ENCODE measurements at places on chromosomes 2 and 18.

- DNase-seq: no peak
These were observed 114.4 kb upstream of the FZD5 start for GRCh38 chr2:207884127-207884526.

DNA sequence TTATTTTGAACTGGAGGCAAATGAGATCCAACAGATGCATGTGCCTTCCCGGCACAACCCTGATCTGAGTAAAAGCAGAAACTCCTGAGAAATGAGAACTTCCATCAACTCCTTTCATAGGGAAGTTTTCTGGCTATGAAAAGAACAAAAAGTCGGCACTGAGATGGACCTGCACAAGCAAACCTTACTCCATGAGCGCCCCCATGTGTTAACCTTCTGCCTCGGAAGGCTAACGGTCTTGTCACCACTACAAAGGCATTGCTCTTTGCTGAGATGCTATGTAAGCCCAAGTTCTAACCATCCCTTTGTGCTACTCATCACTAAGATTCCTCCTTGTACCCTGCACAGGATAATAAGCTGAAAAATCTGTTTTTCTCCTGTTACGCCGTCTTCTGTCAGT, 57.3 kb upstream of the SULT1C3 start:
- no peak for DNase-seq

DNA sequence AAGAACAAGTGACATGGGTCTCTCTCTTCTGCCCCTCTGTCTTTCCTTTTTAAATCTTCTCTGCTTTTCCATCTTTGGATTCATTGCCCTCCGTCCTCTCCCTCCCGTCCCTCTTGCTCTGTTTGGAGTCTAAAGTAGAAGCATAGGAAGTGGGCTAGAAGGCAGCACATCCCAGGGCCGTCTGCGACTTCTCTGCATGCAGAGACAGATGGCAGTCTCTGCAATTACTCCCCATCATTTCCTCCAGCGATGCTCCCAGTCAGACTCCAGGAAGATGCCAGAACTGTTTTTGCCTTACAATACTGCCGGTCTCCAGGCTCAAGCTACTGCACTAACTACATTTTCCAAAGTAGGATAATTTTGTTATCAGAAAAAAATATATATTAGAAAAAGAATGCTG, 35.2 kb upstream of the LPIN2 start:
- DNase-seq: no peak

DNA sequence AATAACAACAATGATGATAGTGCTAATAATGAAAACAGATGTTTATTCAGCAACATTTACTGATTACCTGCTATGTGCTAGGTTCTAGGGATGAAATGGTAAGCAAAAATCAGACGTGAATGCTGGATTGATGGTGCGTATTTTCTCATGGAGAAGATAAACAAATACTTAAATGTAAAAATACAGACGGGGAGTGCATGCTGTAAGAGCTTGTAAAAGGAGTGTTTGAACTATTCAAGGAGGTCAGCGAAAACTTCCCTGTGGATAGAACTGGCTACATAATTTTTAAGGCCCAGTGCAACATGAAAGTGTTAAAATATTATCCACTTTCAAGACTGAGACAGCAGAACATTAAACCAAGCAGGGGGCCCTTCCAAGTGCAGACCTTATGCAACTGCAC, 22.1 kb downstream of the MTX2 start:
- no peak for DNase-seq

DNA sequence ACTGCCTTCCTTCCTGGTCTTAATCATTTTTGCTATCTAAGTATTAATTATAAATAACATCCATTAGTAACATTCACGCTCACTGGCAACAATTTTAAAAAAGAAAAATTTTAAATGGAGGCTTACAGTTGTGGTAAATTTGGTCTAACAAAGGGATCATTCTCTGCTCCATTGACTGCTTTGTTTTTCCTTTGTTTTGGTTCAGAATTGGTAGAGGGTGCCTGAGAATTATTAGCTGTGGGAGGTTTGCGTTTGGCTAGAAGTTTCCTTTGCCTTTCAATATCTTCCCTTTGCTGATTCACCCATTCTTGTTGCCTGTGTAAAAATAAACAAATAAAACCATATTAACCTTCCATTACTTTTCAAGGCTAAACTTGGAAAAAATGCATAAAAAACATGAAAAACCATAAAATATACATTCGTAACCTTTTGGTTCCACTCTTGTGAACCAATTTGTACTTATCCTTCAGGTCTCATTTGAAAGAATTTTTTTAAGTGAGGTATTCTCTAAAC, 114.6 kb downstream of the TLK1 start:
- no peak for DNase-seq

DNA sequence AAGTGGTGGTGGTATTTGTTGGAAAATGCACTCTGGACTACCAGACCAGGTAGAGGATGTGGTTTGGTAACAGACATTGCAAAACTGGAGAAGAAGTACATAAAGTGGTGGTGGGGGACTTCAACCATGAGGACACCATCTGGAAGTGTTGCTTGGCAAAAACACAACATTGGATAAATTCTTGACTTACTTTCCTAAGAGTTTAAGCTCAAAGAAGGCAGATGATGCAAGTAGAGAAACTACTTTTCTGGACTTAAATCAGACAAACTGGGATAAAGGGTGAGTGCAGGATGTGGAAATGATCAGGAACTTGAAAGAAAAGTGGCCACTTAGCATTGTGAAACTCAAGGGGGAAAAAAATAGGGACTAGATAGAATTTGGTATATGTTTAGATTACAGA, 487.4 kb downstream of the ZEB2 start:
- DNase-seq: no peak

GRCh38 chr2:10903861-10904210, 7.9 kb upstream of the KCNF1 start:
- DNase-seq: no peak

DNA sequence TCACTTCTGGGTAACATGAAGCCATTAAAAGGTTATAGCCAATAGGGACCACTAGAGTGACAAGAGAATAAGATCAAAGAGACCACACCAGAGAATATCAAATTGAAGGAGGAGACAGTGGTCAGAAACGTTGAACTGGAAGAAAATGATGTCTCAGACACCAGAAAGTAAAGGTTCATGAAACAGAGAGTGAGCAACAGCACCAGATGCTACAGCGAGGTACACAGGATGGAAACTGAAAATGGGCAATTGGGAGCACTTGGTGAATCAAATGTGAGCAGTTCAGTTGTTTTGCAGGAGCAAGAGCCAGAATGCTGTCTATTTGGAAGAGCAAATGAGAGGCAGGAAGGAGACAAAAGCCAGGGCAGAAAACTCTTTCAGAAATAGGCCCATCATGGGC, 162.6 kb downstream of the SS18 start:
- no peak for DNase-seq

DNA sequence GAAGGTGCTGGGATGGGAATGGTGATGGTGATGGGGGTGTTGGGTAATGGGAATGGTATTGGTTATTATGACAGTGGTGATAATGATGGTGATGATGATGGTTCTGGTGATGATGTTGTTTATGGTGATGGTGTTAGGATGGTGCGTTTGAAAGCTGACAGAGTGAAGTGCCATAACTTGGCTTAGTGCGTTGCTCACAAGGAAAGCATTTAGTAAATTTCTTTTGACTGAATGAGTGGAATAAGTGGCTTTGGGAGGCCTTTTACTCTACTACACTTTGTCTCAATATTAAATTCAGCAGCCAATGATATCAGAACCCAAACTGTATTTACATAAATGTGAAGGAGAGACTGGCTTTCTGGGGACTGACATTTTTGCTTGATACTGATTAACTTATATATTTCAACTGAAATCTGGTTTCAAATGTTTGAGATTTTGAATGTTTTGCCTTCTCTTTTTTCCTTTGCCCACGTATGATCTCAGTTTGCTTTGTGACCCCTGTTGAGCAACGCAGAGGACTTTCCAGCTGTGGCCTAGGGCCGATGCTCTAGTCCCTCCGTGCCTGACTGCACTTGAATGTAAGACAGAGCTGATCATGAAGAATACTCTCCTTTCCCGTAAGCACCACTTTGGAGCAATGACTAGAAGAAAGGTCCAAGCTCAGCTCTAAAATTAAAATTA, 128.5 kb upstream of the SH3BP4 start:
- DNase-seq: no peak

DNA sequence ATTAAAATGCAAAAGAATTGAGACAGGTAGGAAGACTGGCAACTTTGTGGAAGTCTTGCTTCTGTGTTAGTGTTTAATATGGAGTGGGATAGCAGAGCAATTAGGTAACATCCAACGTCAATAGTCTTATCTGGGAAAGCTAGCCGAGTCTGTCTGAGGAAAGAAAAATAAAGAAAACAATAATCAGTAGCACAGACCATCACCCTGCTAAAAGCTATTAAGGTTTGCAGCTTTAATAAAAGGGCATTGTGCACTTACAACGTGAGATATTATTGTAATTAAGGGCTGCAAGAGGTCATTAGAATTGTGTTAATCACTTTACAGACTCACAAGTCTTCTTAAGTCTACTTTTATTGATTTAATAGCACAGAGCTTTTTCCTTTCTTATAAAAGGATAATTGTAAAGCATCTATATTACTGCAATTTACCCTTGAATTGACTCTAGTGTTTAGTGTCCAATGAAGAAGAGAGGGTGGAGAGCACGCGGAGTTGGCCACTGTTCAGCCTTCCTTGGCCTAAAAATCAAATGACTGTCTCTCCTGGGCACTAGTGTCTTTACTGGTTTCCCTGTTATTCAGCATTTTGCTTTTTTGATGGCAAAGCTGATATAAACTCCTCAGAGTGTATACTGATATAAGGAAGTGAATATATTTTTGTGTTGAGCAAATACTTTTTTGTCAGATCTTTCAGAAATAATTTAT, 2.0 kb downstream of the CDH7 start:
- DNase-seq: no peak

GRCh38 chr2:36732673-36733036, 36.1 kb downstream of the VIT start:
- no peak for DNase-seq

- no peak for DNase-seq
These were observed 853 bp downstream of the LANCL1 start for GRCh38 chr2:210475706-210476105.

GRCh38 chr2:60525899-60526298, 27.6 kb downstream of the BCL11A start:
- no peak for DNase-seq

GRCh38 chr2:50694798-50695197, 337.1 kb downstream of the NRXN1 start:
- DNase-seq: no peak

DNA sequence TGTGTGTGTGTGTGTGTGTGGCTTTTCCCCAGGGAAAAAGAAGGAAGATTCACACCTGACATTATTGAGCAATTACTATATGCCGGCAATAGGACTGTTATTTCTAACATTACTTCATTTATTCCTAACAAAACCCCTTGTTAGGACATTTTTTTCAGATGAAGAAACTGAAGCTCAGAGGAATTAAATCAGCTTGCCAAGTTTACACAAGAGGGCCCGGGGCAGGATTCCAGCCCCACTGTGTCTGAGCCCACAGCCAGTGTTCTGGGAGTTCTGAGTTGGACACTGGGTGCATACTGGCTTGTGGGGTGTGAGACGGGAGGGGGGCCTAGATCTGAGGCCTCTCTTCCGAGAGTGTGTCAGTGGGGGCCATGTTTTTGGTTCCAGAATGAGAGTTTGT, 9.9 kb downstream of the TOGARAM2 start:
- no peak for DNase-seq

DNA sequence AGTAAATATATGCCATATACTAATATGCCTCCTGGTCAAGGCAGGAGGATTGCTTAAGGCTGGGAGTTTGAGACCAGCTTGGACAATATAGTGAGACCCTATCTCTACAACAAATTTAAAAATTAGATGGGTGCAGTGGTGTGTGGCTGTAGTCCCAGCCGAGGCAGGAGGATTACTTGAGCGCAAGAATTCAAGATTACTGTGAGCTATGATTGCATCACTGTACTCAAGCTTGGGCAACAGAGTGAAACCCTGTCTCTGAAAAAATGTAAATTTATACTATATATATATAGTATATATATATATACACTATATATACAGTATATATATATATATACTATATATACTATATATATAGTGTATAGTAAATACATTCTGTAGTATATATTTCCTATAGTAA, 30.0 kb upstream of the NPC1 start:
- DNase-seq: no peak

GRCh38 chr2:177348733-177349693, 43.6 kb upstream of the AGPS start:
- DNase-seq: no peak

DNA sequence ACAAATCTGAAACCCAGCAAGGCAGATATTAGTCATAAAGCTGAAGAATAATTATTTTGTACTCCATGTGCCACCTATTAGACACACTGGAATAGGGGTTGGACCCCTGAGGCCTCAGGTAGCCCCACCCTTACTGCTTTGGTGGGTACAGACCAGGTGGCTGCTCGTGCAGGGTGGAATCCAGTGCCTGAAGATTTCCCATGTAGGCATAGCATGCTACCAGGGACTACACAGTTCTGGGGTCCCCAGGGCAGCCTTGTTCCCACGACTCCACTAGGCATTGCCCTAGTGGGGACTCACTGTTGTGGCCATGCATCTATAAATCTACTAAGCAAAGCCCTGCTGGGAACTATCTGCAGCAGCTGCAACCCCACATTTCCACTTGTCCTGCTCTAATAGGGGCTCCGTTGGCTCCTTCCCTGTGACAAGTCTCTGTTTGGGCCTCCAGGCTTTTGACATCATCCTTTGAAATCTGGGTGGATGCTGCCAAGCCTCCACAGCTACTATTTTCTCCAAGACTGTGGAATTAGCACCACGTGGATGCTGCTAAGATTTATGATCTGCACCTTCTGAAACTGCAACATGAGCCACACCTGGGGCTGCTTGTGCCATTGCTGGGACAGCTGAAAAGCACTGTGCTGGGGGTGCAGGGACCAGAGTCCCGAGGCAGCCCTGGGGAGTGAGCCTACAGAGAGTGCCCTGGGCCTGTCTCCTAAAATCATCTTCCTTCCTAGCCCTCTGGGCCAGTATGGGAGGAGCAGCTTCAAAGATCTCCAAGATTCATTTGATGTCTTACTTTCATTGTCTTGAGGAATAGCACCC, 303.8 kb downstream of the FSIP2 start:
- DNase-seq: no peak

DNA sequence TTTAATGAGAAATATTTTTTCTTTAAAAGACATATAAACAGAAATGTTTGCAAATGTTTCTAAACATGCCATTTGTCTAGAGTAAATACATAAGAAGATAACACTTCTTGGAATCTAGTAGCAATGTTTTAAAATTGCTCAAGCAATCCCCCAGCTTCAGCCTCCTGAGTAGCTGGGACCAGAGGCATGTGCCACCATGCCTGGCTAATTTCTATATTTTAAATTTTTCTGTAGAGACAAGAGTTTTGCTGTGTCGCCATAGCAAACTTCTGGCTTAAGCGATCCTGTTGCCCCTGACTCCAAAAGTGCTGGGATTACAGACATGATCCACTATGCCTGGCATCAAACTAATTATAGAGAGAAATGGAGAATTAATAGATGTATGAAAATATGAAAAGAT, 14.6 kb upstream of the MBD2 start:
- no peak for DNase-seq

DNA sequence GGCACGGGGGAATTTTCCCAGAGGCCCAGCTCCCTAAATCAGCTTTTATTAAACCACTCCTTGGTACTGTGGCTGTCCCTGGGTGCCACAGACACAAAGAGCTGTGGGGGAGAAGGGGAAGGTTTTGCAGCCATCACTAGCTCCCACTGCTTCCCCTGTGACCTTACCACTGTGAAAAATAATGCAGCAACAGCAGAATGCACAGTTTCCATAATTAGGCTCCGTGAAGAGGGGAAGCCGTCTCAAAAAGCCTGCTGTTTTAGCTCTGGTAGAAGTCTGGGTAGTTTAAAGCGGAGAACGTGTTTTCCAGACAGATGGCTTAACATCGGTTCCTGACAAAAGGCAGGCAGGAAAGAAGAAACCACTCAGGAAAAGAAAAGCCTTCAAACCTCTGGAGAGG, 27.5 kb upstream of the CAB39 start:
- DNase-seq: no peak

Measured in GM12892 (cell line).